Activated CD8-positive, alpha-beta memory T cell treated with anti-CD3 and anti-CD28 coated beads, Interleukin-2, amount 10 ng/mL, durations not matched to agents 7 days and 5 days (primary cell): ENCODE measurements at places on chromosomes 3 and 15. TPM values are rescaled to one million over a fixed set of nuclear protein-coding genes. Genes with fewer than 3 reads are reported as not detected.

DNA sequence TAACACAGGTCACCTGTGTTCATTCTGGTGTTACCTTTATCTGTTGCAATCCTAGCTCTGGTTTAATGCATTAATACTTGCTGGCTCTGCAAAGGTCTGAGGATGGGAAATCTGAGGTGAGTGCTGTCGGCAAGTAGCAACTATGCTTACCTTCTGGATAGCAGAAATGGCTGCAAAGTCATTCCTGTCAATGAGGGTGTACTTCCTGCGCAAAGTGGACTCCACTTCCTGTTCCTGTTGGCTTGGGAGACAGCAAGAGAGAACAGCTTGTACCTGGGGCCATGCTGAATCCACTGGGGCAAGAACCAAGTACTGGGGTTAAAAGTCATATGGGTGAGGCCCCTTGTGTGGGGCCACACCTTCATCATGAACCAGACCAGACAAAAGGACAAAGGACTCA lies 37.3 kb downstream of the KIF9 start:
- no peak for DNase-seq

ARGFX gene
- total RNA-seq, result not detected

DNA sequence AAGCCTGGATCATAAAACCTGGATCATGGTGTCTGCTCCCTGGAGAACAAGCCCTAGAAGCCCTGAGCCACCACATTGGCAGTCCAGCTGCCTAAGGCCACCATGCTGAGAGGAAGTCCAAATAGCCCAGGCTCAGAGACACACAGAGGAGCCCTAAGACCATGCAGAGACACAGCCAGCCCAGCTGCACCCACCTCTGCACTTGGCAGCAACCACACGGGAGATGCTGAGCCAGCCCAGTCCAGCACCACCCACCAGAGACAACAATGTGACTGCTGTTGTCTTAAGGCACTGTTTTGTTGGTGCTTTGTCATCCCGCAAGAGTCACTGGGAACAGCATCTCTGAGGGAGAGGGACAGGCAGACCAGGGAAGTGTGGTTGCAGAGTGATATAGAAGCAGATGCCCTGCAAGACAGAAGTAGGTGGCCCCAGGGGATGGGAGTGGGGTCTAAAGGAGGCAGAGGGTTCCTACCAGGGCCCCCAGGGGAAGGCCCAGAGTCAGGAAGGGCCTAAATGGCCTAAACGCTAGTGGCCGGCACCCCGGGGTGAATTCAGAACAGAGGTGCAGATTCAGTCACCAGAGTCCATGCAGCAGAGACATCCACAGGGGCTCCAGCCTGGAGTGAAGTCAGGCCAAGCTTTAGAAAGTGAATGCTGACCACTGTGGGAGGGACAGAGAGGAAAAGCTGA lies 105.4 kb upstream of the PRR20G start:
- no peak for DNase-seq

TRAT1 gene
- total RNA-seq, result 62.4 TPM

GOLGA8N gene
- 15.6 TPM for total RNA-seq

- no peak for DNase-seq
These were observed 2.8 kb downstream of the CAV3 start for GRCh38 chr3:8736436-8736835.

MITF gene
- not detected for total RNA-seq

GRCh38 chr15:49308686-49309085 lies 114.4 kb upstream of the FGF7 start:
- no peak for DNase-seq

DNA sequence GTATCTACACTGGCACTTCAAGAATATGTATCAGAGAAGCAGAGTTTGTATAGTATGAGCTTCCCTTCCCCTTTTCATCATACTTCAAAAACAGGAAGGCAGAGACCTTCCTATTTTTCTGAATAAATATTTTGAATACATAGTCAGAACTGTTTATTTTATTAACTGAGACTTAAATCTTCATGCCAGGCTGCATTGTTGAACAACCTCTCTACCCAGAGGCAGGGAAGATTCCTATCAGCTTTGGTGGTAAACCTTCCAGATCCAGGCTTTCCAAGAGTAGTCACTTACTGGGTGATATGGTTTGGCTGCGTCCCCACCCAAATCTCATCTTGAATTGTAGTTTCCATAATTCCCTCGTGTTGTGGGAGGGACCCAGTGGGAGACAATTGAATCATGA lies 217.4 kb upstream of the ATP11B start:
- DNase-seq, result no peak

DNA sequence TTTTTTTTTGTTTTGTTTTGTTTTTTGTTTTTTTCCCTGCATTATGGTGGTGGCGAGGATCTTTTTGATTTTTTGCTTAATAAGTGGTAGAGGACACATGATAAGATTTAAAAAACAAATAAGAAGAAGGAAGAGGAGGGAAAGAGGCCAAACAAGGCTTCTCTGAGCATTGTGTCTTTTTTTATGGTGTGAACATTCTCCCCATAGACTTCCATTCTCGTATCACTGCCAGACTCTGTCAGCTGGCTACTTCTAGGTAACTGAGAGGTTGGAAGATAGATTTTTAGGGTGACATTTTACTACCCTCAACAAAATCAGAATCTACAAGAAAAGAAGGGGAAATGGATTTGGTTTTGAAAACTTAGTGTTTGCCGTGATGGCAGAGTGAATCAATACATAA lies 3.8 kb downstream of the NLGN1 start:
- DNase-seq, result no peak
